ENCODE measurements at places on chromosomes 7 and 10. TPM values are rescaled to one million over a fixed set of nuclear protein-coding genes. Genes with fewer than 3 reads are reported as not detected.

DNA sequence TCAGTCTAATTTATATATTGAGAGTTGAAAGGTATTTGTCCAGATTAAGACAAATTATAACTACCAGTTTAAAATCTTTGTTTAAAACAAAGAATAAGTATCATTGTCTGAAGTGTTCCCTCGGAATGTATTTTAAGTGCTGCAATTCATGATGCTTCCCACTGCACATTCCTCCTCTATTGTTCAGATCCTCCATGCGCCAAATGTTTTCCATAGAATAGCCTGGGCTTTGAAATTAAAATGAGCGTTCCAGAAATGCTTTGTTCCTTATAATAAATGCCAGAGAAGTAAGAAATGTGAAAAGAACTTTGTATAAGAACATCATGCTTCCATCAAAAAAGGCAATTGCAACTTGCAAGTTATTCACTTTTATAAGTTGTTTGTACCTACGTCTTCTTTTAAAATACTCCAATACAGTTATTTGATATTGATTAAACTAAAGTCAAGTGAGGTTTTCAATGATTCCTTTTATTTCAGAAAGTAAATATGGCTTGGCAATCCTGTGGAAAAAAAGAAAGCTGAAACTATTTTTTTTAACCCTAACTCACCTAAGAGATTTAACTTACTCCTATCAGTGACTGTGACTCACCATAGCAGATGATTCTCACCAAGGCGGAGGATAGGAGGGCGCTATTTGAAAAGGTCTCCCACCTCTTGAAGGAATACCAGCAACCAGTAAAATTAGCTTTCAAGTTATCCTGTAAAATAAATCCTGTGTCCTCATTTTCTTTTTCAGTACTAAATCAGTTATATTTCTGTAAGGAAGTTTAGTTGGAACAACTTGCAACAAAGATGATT lies 85.8 kb downstream of the CTNNA3 start:
- no peak for DNase-seq

GRCh38 chr10:110392121-110392520 lies 87.4 kb upstream of the SMNDC1 start:
- DNase-seq: no peak

DNA sequence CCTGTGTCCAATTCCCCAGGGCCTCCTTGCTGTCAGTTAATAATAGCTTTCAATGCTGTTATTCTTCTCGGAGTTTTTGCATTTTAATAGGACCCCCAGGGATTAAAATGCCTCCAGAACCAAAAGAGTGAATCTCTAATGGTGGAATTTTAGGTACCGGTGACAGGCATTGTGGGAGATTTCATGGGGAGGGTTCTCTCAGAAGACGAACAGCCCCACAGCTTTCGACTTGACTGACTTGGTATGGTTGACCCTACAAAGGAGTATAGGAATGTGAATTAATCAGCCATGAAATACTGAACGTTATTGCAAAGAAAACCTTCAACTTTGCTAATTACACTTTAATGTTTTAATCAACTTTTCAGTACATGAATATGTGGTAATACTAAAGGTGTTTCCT lies 206.3 kb upstream of the FZD8 start:
- no peak for DNase-seq

DNA sequence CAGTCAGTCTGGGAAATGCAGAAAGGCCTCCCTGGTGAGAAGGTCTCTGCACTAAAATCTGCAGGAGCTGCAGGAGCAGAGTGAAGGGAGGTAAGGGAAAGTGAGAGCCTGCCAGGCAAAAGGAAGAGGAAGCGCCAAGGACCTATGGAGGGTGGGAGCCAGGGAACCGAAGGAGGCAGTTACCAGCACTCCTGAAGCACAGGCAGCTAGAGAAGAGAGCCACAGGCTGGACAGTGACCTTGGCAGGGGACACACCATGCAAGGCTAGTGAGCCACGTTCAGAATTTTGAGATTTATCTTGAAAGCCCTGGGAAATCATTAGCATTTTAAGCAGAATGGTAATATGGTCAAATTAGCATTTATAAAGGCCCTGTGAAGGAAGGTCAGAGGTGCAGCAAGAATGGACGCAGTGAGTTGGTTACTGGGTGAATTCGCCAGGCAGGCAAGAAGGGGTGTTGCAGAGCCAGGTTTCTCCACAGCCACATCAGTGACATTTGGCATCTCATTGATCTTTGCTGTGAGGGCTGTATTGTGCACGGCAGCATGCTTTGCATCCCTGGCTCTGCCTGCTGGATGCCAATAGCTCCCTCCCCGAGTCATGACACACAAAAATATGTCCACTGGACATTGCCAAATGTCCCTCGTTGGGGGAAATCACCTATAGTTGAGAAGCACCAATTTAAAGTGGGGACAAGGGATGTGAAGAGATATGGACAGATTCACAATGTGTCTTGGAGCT lies 54.7 kb upstream of the LANCL2 start:
- DNase-seq: no peak

Gene PRPS1L1
- total RNA-seq: not detected

Gene MLXIPL
- total RNA-seq: 1.5 TPM

Gene SYNPO2L
- total RNA-seq: not detected

Gene ABCB4
- not detected for total RNA-seq

Measured in MCF 10A (cell line).